ENCODE measurements at places on chromosomes 13 and 19. TPM values are rescaled to one million over a fixed set of nuclear protein-coding genes. Genes with fewer than 3 reads are reported as not detected.
A peak's percentile ranks its signal among the peaks of the same experiment; 100 is the strongest.

- DNase-seq: peak; percentile 29
Observed at GRCh38 chr13:99119656-99120055, 81.0 kb upstream of the UBAC2 start.

DNA sequence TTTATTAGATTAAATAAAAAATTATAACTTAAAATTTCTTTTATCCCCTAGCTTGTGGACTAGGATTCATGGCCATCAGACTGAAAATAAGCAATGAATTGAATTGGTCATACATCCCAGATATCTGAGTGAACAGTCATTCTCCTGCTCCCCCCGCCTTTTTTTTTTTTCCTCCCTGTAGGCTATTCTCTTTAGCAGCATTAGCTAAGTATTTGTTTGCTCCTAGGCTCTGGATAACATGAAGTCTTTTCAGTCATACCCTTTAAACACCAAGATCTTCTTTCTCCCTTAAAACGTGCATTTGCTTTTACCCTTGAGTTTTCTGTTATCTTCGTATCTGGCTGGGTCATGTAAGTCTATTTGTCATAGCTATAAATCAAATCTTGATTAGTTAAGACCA lies 866.7 kb upstream of the SPRY2 start:
- no peak for DNase-seq

The ANKRD10 gene
- polyA plus RNA-seq: 172 TPM

The INSL3 gene
- polyA plus RNA-seq: 1.6 TPM

All from large intestine (tissue), 12 donors.